Stimulated activated CD4-positive, alpha-beta T cell treated with anti-CD3 and anti-CD28 coated beads, Interleukin-1b, Interleukin-23, amount 100 ng/mL, for 24 hours (primary cell): ENCODE measurements at places on chromosomes 7 and 10.

DNA sequence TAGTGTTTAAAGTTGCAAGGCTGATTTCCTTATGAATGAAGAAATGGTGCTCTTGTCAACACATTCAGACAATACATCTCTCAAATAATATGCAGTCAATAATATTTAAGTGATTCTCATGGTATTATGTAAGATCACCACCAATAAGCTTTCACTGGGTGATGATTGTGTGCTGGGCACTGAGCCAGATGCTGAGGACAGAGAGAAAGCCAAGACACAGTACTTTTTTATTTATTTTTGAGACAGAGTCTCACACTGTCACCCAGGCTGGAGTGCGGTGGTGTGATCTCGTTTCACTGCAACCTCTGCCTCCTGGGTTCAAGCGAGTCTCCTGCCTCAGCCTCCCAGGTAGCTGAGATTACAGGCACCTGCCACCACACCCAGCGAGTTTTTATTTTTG lies 130.6 kb upstream of the LSM8 start:
- no peak for DNase-seq

DNA sequence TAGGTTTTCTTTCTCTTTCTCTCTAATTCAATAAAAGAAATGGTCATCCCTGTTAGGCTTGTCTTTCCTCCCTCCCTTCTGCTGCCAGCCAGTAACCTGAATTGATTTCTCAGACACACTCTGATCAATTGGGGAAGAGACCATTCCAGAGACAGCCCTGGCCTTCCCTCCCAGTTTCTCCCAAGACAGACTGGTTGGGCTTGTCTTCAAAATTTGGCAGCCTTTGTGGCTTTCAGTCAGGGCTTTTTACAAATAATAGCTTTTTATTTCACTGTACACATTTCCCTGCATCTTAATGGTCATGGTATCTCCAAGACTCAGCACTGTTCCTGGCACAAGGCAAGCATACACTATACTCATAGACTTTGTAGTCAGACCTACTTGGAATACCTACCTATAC lies 33.9 kb downstream of the BCAP29 start:
- no peak for DNase-seq

DNA sequence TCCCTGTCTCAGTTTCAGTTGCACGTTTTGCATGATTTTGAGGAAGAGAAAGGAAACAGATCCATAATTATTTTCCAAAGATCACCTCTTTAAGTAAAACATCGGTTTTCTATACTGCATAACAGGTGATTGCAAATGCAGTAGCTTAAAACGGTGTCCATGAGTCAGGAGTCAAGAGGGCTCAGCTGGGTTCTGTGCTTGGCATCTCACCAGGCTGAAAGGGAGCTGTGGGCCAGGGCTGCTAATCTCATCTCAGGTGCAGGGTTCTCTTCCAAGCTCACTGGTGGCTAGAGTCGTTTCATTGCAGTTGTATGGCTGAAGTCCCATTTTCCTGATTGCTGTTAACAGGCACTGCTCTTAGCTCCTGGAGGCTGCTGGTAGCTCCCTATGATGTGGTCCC lies 57.0 kb upstream of the PRKCQ start:
- DNase-seq, result no peak

DNA sequence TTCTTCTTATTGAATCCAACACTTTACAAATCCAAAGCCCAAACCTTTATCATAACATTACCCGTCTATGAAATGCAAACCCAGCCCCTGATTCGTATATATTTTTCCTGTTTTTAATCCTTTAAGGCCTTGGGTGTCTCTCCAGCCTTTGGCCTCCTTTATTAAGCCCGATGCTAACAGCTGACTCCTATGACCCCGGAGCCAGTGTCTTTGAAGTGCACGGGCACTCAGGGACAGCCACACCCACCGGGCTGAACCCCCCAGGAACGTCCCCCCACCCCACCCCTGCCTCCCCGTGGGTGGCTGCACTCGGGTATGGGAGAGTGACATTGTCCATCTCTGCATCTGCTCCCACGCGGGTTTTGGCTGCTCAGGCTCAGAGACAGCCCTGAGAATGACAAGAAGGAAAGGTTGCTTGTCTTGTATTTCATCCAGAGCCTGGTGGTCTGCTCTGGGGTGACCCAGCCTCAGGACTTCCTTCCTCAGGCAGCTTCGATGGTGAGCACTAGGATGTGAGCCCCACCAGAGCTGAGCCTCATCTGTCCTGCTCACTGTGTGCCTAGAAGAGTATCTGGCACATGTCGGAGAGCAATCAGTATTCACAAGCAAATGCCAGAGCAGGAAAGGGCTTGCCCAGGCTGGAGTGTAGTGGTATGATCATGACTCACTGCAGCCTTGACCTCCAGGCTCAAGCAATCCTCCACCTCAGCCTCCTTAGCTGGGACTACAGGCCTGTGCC lies 210.4 kb downstream of the SKIDA1 start:
- DNase-seq, result no peak

- no peak for DNase-seq
Measured at GRCh38 chr7:6571160-6571779, 6.0 kb upstream of the ZDHHC4 start.

- DNase-seq, result peak; percentile 39
Measured at GRCh38 chr10:35127289-35127891, 744 bp downstream of the CREM start.

DNA sequence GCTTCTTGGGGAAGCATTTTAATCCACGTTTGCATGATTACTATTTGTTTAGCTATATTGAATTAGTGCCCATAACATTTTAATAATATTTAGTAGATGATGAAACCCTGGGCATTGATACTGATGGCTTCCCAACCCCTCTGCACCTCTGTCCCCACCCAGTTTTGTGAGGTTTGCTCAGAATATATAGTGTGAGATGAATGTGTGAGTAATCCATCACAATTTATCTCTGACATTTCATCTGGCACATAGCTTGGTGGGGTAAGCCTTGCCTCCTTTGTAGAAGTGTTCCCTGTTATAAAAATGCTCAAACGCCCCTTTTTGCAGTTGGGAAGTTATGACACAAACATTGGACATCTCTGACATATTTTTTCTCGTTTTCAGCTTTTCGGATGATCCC lies 104.2 kb downstream of the WNT2 start:
- no peak for DNase-seq

DNA sequence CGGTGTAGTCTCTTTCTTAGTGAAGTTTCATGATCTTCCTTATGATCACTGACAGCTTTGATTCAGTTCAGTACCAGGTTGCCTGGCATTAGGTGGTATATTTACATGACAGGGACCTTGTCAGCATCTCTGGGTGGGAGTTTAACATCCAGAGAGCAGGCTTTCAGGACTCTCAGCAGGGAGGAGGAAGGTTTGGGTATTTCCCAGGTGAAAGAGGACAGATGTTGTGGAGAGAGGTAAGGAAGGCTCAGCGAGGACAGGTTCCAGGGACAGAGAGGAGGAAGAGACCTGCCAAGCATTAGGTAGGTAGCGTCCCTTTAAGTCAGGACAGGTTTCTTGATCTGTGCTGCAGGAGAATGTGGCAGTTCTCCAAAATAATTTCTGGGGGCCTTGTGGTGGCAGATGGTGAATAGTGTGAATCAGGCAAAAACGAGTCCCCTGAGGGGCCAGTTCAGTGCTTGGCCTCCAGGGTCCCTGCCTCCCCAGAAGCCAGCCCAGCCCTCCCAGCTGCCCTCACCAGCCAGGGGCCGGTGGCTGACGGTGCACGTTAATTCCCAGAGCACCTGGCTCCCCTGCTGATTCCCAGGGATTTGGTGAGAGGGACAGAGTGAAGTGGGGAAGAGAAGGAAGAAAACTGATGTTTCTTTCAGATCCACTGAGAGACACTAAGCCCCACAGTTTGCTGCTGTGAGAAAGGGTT lies 82.0 kb downstream of the VWC2 start:
- no peak for DNase-seq
